ENCODE measurements at places on chromosomes 16 and 17. TPM values are rescaled to one million over a fixed set of nuclear protein-coding genes. Genes with fewer than 3 reads are reported as not detected.

Gene DHRS7C
- not detected for total RNA-seq

Gene ITGAD
- total RNA-seq, result not detected

Gene ZNF23
- total RNA-seq, result 7.9 TPM

Gene SMIM36
- total RNA-seq, result not detected

Gene ZSCAN10
- 0.23 TPM for total RNA-seq

Gene TP53TG3
- total RNA-seq, result not detected

Gene ABCA9
- not detected for total RNA-seq

Gene BRIP1
- total RNA-seq, result 16.0 TPM

Gene ASPHD1
- total RNA-seq, result 11.3 TPM

Gene ADAP2
- 0.76 TPM for total RNA-seq

Gene ACSM3
- 2.4 TPM for total RNA-seq

Gene PSMD12
- 80.5 TPM for total RNA-seq

Gene FBXO39
- not detected for total RNA-seq
